ENCODE measurements at places on chromosomes 3 and 15. TPM values are rescaled to one million over a fixed set of nuclear protein-coding genes. Genes with fewer than 3 reads are reported as not detected.

The GUCA1C gene
- total RNA-seq: not detected

DNA sequence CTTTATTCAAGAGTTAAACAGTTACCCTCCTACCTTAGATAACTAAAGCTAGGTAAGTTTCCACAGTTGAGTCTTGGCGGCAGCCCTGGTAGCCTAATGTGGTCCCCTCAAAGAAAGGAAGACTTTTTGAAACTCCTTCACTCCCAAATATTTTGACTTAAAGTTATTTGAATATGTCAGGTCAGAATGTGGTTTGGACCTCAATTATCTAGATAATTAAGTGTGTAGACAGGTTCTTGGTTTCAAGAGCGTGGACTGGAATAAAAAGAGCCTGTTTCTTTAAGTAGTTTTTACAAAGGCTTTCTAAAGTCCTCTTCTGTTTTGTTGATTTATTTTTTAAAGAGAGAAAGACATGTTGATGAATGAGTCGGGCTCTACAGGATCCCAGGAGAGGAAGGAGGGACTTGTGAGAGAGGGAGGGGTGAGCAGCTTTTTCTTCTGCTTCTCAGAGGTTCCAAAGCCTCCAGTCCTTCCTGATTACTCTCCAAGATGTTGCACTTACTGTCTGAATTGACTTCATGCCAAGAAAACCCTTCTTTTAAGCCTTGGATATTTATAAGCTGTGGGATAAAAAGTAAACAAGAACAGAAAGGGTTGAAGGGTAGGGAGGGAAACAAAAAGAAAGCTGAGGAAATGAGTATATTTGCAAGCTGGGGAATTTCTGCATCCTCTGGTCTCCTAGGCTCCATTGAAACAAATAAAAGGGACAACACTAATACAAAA is 457.4 kb downstream of the IGSF11 start:
- DNase-seq: no peak

DNA sequence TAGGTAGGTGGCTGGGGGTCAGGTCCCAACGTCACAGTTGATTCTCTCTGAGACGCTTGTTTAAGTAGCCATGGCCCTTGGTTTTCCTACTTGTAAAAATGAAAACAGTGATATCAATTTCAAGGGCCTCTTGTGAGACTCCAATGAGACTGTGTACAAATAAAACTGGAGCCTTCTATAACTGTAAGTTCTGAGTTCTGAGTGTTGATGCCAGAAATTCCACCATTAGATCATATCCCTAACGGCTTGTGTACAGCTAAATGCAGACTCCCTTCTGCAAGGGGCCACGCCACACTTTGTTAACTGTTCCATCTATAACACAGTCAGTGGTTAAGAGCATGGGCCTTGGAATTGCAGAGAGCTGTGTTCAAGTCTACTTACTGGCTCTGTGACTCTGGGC is 267.3 kb downstream of the TLE3 start:
- DNase-seq: no peak

GRCh38 chr15:92112180-92112579 is 258.7 kb downstream of the SLCO3A1 start:
- DNase-seq: no peak

The RRP9 gene
- total RNA-seq: 29.2 TPM

- DNase-seq: no peak
Measured at GRCh38 chr15:62644216-62644888, 398.2 kb upstream of the TPM1 start.

The PATL2 gene
- 27.4 TPM for total RNA-seq

DNA sequence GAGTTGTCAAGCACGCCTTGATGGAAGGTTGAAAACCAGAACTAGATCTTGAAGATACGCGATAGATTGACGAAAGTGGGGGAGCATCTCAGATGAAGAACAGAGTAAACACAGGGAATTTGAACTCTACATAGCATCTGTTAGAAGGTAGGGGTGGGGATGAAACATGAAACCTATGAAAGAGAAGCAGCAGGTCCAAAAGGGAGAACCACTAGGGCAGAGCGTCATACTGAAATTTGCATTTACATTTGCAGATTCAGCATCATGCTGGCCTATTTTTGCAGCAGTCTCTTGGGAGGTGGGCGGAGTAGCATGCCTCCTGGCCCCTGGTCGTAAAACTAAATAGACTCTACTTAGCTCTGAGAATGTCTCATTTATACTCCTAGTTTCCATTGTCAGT is 46.1 kb upstream of the RASGRP1 start:
- DNase-seq: peak; percentile 68

DNA sequence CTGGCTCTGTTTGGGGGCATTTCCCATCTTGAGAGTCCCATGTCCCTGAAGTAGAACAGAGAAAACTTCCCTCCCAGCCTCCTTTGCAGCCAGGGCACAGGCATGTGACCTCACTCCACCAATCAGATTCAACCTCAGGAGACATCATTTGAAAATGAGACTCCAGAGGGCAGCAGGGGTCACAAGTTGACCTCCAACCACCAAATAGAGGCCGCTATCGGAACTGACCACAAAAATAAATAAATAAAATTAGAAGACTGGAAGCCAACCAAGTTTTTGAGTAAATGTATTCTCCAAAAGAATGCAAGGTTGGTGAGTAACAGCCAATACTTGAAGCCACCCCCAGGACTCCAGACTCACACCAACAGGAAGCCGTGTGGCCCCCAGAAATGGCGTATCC is 106.5 kb downstream of the CHSY1 start:
- DNase-seq: no peak

The GOLGA6A gene
- total RNA-seq: not detected

The GABRR3 gene
- not detected for total RNA-seq

The GNAT1 gene
- total RNA-seq: not detected

- peak; percentile 41 for DNase-seq
Measured at GRCh38 chr3:179149406-179149867, 1.3 kb downstream of the PIK3CA start.

GRCh38 chr15:63401078-63401477 is 19.4 kb upstream of the CA12 start:
- DNase-seq: no peak

- no peak for DNase-seq
Measured at GRCh38 chr15:52148403-52148802, 35.8 kb upstream of the BCL2L10 start.

DNA sequence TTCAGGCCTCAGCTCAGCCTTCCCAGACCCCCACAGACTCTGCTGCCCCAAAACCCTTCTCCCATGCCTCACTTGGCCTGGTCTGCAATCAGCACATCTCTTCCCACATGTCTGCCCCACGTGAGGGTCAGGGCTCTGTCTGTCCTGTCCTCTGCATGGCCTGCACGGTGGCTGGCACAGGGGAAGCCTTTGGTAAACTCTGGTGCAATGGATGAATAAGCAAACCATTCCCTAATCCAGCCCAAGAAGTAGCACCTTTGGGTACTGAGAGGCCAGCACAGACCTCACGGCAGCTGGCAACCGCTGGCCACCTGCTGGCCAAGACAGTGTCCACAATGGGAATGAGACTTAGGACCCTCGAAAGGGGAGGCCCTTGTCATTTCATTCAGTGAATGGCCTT is 27.7 kb downstream of the ABTB1 start:
- DNase-seq: no peak

DNA sequence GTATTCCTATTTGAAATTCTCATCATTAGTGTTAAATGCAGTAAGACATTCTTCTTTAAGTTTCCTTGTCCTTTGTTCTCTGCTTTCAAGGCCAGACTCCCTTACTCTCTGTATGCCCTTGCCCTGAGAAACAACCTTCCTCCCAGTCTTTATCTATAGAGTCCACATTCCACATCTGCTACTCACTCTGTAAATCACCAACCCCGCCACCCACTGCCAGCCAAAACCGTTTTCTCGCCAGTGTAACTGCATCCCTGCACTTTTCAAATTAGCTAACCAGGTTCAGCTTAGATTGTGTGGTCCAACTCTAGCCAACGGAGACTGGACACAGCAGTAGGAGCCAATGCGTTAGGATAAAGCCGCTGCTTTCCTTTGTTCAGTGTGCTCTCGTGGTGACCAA is 402.4 kb upstream of the PDZRN3 start:
- no peak for DNase-seq

The ATP8B4 gene
- 39.2 TPM for total RNA-seq

DNA sequence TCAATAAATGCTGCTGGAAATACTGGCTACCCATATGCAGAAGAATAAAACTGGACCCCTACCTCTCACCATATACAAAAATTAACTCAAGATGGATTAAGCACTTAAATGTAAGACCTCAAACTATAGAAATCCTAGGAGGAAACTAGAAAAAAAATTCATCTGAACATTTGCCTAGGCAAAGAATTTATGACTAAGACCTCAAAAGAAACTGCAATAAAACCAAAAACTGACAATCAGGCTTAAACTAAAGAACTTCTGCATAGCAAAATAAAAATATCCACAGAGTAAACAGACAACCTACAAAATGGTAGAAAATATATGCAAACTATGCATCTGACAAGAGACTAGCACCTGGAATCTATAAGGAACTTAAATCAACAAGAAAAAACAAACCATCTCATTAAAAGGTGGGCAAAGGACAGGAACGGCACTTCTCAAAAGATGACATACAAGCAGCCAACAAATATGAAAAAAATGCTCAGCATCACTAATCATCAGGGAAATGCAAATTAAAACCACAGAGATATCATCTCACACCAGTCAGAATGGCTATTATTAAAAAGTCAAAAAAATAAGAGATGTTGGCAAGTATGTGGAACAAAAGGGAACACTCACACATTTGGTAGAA is 47.0 kb downstream of the MYO9A start:
- DNase-seq: no peak

The CSK gene
- 330 TPM for total RNA-seq

GRCh38 chr15:70670680-70671079 is 92.7 kb downstream of the UACA start:
- DNase-seq: no peak

The WDR93 gene
- not detected for total RNA-seq

GRCh38 chr15:29132735-29133181 is 136.9 kb downstream of the NSMCE3 start:
- no peak for DNase-seq

- no peak for DNase-seq
Measured at GRCh38 chr3:48403533-48404439, 26.1 kb downstream of the PLXNB1 start.

DNA sequence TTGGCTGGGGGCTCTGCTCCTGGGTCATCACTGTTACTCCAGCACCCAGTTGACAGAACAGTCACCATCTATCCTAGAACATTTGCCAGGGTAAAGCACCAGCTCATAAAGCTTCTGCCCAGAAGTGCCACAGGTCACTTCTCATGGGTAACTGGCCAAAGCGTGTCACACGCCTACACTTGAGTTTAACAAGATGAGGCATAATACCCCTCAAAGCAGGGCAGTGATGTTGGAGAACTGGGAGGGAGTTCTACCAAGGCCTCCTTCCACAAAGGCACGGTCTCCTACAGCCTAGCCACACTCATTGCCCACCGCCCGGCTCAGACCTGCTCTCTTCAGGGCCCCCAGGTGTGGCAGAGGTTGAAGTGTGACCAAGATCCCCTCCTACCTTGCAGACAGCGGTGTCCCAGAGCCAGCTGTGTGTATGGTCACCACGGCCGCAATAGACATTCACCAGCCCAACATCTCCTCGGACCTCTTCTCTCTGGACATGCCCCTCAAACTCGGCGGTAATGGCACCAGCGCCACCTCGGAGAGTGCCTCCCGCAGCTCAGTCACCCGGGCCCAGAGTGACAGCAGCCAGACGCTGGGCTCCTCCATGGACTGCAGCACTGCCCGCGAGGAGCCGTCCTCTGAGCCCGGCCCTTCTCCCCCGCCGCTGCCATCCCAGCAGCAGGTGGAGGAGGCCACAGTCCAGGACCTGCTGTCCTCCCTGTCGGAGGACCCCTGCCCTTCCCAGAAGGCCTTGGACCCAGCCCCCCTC is 107.7 kb downstream of the ETFA start:
- DNase-seq: no peak

The MUSTN1 gene
- total RNA-seq: 1.5 TPM

DNA sequence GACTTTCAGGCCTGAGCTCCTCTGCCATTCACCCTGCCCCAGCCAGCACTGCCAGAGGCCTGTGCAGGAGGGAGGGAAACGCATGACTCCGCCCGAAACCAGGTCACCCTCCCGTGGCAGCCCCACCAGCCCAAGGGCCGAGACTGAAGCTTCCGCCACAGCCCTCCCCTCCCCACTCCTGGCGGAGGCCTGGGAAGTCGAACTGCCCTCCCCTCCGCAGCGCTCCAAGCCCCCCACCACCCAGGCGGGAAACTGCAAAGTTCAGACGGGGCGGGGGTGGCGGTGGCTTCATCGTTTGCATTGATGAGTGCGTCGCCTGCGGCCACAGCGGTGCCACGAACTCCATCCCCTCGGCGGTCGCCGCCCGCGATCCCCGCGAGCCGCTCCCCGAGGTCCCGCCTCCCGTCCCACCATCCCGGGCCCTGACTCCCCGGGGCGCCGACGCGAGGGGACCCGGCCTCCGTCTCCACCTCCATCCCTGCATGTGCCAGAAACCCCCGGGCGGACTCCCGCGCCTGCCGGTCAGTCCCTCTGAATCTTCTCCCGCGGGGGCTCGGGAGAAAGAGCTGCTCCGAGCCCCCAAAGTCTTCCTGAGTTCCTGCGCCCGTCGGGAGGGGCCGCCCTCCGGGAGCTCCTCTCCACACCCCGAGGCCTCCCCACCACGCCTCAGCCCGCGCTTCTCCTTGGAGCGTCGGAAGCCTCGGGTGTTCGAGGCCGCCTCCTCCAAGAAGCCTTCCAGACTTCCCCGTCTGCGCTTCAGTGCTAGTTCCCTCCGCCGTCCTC is 698 bp downstream of the MELTF start:
- no peak for DNase-seq

The BFSP2 gene
- 0.45 TPM for total RNA-seq

GRCh38 chr3:52230461-52230860 is 5.0 kb upstream of the TLR9 start:
- no peak for DNase-seq

DNA sequence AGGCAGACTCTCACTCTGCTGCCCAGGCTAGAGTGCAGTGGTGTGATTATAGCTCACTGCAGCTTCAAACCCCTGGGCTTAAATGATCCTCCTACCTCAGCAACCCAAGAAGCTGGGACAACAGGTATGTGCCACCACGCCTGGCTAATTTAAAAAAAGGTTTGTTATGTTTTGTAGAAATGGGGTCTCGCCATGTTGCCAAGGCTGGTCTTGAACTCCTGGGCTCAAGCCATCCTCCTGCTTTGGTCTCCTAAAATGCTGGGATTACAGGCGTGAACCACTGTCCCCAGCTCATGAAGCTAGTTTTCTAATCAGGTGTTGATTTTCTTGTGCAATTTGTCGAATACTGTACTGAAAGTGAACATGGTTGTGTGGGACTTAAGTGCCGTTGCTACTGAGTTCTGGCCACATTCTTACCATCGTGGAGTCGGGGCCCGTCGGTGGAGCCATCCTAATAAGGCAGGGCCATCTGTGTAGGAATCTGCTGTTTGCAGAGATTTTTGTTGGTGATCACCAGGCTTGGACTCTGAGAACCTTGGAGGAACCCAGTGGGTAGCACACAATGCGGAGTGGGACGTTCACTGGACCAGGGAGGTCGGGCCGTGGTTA is 193.2 kb downstream of the GOLGA6L6 start:
- DNase-seq: no peak

GRCh38 chr15:65086680-65087111 is 10.2 kb downstream of the KBTBD13 start:
- DNase-seq: no peak

The EFCAB12 gene
- total RNA-seq: 0.45 TPM

The HCN4 gene
- not detected for total RNA-seq

All from activated CD8-positive, alpha-beta T cell treated with anti-CD3 and anti-CD28 coated beads, Interleukin-2, amount 10 ng/mL, durations not matched to agents 7 days and 5 days (primary cell).